A172 (cell line): ENCODE measurements at places on chromosomes 7 and 10.
A peak's percentile ranks its signal among the peaks of the same experiment; 100 is the strongest.

GRCh38 chr7:94178230-94178629 is 174.1 kb upstream of the BET1 start:
- no peak for DNase-seq

DNA sequence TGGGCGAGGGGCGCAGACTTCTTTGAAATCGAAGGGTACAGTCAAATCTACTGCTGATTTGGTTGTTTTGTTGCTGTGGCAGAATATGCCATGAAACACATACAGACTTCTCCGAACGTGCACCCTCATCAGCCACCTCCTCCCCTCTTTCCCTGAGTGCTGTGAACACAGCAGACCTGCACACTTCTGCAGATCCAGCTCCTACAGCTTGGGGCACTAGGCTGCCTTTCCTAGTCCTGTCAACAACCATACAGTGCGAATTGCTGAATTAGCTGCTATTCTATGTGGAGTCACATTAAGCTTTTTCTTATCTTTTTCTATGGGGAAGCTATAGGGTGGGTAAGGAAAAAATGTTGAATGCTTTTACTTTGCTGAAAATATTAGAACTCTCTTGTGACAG is 57.5 kb downstream of the COL17A1 start:
- DNase-seq: peak; percentile 13

DNA sequence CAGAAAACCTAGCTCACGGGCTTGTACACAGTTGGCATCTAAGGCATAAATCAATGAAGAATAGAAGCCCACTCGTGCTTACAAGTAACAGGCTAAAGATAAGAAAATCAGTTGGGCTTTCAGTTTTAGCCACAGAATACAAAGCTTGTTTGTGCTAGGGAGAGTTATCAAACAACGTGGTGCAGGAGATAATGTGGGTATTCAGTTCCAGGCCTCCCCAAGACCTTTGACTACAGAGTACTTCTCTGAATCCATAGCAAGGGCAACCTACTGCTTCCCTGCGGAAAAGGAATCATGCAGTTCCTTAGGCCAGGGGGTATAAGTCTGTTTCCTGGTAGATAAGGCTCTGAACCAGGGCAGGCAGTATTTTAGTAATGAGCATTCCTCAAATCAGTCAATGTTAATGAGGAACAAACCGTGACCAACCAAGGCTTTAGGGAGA is 219.5 kb upstream of the CSTF2T start:
- no peak for DNase-seq

DNA sequence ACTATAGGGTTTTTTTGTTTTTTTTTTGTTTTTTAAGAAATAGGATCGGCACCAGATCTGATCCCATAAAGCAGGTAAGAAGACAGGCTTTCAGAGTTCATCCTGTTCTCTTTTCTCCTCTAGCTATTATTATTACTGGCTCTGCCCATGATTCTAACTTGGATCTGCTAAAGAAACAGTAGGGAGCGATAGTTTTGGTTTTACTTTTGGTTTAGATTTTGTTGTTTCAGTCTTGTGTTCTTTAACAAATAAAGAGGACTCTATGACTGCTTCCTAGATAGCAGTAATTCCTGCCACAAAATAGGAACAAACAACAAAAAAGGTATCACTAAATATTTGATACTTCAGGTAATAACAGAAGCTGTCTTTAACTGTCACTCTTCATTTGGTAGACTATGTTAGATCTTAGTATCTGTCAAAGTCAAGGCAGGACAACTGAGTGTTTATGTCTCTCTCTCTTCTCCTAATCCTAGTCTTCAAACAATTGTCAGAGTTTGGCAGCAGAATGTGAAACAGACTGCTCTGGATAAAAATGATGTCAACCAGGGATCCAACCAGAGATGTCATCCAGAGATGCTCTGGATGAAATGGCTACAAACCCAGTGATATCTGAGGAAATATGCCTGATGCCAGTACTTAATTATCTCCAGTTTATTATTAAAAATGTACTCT is 99.8 kb downstream of the KMT2C start:
- DNase-seq: no peak

DNA sequence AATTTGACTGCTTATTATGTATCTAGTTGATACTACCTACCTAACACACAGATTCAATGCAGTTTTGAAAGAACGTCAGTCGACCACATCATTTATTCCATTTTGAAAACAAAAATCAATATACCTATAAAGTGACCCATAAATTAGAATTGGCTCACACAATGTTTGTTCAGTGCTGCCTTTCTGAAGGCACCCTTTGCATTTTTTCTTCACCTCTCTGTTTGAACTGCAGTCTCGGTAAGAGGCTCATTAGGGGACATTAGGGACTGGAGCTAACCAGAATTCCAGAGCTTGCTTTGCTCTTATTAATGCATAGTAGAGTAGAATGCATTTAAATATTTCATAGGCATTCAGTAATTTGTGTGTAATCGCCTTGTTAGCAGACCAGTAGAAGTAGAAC is 234.1 kb downstream of the FOXP2 start:
- DNase-seq: no peak

GRCh38 chr10:89469517-89469916 is 55.1 kb downstream of the IFIT5 start:
- peak; percentile 31 for DNase-seq

DNA sequence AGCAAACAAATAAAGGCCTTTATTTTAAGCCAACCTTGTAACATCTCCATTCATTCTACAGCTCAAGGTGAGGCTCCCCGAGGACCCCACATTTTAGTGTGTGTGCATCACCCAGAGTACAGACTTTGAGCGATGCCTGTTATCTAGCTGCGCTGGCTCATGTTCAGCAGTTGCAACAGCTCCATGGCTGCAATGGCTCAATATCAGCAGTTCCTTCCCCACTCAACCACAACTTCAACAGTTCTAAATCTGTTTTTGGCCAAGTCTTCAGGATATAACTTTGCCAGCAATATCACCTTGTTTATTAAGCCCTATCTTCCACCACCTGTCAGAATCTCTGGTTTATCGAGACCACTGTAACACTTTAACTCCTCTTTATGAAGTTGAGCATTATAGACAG is 95.8 kb downstream of the WNT2 start:
- DNase-seq: no peak

DNA sequence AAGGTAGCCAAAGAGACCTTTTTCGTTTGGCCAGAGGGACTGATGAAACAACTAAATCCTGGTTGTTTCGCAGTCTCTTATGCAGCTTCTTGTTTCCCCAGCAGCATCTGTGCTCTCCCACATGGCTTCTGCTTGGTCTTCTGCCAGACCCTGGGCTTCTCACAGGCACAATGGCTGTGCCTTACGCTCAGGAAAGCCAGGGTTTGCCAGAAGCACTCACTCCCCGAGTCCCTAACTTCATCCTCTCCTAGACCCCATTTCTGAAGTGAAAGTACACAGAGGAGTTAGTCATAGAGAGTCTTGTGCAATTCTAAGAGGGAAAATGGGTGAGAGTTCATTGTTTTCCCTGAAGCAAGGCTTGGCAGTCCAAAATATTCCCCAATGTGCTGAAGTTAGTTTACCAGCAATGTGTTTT is 121.7 kb downstream of the EVX1 start:
- no peak for DNase-seq
